ENCODE measurements at places on chromosomes 11 and 22. TPM values are rescaled to one million over a fixed set of nuclear protein-coding genes. Genes with fewer than 3 reads are reported as not detected.
A peak's percentile ranks its signal among the peaks of the same experiment; 100 is the strongest.

DNA sequence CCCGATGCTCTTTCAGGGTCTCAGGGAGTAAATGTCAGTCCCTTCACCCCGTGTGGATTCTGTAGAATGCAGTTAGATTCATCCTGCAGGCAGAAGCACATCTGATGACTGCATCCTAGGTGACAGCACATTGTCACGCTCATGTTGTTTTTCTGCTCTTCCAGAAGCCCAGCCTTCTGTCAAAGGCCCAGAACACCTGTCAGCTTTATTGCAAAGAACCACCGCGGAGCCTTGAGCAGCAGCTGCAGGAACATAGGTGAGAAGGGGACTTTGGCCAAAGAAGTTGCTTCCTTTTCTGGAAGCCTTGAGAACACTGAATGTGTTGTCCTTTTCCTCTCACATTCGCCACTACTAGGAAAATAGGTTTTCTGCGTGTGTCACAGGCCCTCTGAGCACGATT, 43.7 kb downstream of the PPP2R1B start:
- no peak for DNase-seq
- peaks cover 33% of the 10 kb centered on the region for H3K4me1 ChIP-seq
- H3K27ac ChIP-seq, result peak overlapping the region; percentile 39
- H3K27me3 ChIP-seq, result no peaks in the 10 kb centered on the region

DNA sequence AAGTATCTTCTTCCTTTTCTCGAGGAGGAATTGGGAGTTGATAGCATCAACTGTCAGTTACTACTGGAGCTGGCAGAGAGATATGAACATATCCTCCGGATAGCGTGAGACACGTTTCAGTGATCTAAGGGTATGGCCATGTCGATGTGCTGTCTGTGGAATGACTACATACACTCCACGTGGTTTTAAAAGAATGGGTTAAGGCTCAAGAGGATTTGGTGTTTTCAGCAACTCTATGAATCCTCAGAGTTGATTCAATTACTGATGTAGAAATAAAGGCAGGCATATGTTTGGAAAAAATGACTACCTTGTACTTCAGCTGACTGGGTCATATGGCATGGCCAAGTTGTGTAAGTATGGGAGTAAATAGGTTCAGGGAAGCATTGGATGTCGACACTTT, 22.9 kb downstream of the MMP13 start:
- H3K4me3 ChIP-seq, result no peak overlapping the region
- no peak for DNase-seq
- H3K27me3 ChIP-seq, result no peaks in the 10 kb centered on the region
- no peak overlapping the region for H3K27ac ChIP-seq

DNA sequence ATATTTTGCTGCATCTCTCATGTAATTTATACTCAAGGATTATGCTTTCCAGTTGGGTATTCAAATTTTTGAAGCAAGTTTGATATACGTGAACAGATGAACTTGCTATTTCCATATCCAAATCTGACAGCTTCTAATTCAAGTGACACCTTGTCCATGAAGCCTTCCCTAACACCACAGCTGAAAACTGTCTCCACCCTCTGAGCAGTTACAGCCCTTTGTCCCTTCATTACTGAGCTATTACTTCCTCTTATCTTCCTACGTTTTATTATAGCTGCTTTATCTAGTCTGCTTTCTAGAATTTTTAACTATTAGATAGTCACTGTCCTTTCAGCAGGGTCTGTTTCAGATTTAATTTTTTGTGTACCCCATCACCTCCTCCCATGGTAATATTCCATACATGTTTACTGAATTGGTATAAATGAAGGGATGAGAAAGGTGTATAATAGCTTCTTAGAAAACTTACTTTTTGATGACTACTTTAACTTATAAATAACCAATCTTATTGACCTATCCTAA, 13.3 kb upstream of the PRSS23 start:
- H3K27me3 ChIP-seq, result no peaks in the 10 kb centered on the region
- peaks cover 19% of the 10 kb centered on the region for H3K4me1 ChIP-seq
- DNase-seq, result no peak
- no peak overlapping the region for H3K27ac ChIP-seq
- H3K36me3 ChIP-seq, result no peaks in the 10 kb centered on the region

DNA sequence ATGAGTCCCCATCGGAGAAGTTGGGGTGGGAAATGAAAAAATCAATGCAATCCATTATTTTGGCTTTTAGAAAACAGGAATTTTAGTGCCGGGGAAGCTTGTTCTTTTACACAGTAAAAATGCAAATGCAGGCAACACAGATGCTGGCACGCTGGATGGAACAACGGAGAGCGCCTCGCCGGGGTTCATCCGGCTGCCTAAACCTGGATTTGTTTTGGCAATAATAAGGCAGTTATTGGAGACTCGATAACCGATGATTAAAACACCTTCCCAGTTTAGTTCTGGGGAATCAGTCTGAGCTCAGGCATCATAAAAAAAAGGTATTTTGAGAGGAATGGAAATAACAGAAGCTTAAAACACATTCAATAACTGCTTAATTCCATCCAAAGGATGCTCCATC, 2.9 kb downstream of the DSCAML1 start:
- no peaks in the 10 kb centered on the region for H3K36me3 ChIP-seq
- H3K27ac ChIP-seq, result no peak overlapping the region
- H3K27me3 ChIP-seq, result peaks cover 57% of the 10 kb centered on the region
- no peak overlapping the region for H3K4me3 ChIP-seq

GRCh38 chr22:27866135-27867084, 52.6 kb downstream of the PITPNB start:
- DNase-seq, result peak; percentile 65
- no peaks in the 10 kb centered on the region for H3K36me3 ChIP-seq
- H3K4me3 ChIP-seq, result peak overlapping the region; percentile 7
- H3K4me1 ChIP-seq, result peaks cover 42% of the 10 kb centered on the region
- H3K27ac ChIP-seq, result peak overlapping the region; percentile 80

DNA sequence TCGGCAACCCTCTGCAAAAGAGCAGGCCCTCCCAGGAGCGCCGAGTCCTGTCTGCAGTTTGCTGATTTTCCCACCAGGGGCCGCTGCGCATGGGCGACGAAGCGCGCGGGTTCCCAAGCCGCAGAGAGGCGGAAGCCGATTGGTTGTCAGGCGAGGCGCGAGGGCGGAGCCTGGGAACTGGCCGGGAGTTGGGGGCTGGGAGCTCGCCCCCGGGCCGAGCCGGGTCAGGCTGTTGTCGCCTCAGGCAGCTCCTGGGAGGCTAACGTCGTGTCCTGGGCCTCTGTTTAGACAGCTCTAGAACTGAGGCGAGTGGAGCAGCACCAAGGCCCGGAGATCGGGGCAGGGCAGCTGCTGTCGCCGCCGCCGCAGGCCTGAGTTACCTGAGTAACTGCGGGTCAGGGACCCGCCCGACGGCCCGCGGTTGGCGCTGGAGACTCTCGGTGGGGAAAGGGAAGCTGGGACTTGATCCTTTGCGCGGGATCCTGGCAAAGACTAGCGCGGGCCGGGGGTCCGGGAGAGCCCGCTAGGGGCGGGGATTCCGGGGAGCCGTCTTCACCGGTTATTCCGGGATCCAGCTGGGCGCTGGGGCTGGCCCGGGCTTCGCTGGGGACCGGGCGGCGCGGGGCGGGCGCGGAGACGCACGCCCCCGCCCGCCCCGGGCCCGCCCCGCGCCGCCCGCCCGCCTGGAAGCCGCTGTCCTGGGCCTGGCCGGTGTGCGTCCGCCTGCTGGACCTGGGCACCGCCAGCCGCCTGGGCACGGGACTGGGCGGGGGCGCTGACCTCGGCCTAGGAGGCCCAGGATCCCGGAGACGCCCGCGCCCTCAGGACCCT, at the start of gene STIM1:
STIM1 (plus strand) TSS at position 688 of the 831 bp plus-strand sequence. CDS start 607 bp downstream, outside the sequence.
- H3K4me3 ChIP-seq, result peak within 1 kb of the TSS; percentile 97
- DNase-seq, result peak; percentile 95
- H3K4me1 ChIP-seq, result peaks cover 53% of the 10 kb centered on the region
- H3K27me3 ChIP-seq, result no peaks in the 10 kb centered on the region
- H3K36me3 ChIP-seq, result no peaks in the 10 kb centered on the region
- H3K27ac ChIP-seq, result peak within 1 kb of the TSS; percentile 99

Gene HORMAD2
- not detected for total RNA-seq

GRCh38 chr11:41714101-41714500, 254.6 kb upstream of the LRRC4C start:
- H3K27me3 ChIP-seq, result no peaks in the 10 kb centered on the region
- H3K27ac ChIP-seq, result no peak overlapping the region
- H3K4me3 ChIP-seq, result no peak overlapping the region
- no peaks in the 10 kb centered on the region for H3K4me1 ChIP-seq
- no peaks in the 10 kb centered on the region for H3K36me3 ChIP-seq
- DNase-seq, result no peak

- H3K27me3 ChIP-seq, result no peaks in the 10 kb centered on the region
- no peak overlapping the region for H3K27ac ChIP-seq
- no peaks in the 10 kb centered on the region for H3K4me1 ChIP-seq
- H3K36me3 ChIP-seq, result no peaks in the 10 kb centered on the region
- H3K4me3 ChIP-seq, result no peak overlapping the region
- DNase-seq, result no peak
Observed at GRCh38 chr11:104819107-104819506, 79.2 kb downstream of the CASP12 start.

Gene SEPTIN3
- total RNA-seq, result not detected

- peaks cover 9% of the 10 kb centered on the region for H3K4me1 ChIP-seq
- no peak overlapping the region for H3K27ac ChIP-seq
- peaks cover 12% of the 10 kb centered on the region for H3K27me3 ChIP-seq
- no peak overlapping the region for H3K4me3 ChIP-seq
Observed at GRCh38 chr11:14902650-14903350, 10.8 kb upstream of the CYP2R1 start.

Gene ZNF74
- total RNA-seq, result 5.4 TPM

GRCh38 chr11:19493446-19494213, 219.0 kb upstream of the NAV2 start:
- H3K4me3 ChIP-seq, result no peak overlapping the region
- H3K27me3 ChIP-seq, result no peaks in the 10 kb centered on the region
- H3K4me1 ChIP-seq, result no peaks in the 10 kb centered on the region
- no peak for DNase-seq

Gene MYOD1
- total RNA-seq, result 15.1 TPM

GRCh38 chr11:7635137-7635536, 38.2 kb downstream of the CYB5R2 start:
- no peak overlapping the region for H3K27ac ChIP-seq
- peaks cover 7% of the 10 kb centered on the region for H3K4me1 ChIP-seq
- H3K4me3 ChIP-seq, result no peak overlapping the region
- DNase-seq, result no peak
- H3K36me3 ChIP-seq, result no peaks in the 10 kb centered on the region

- peak overlapping the region; percentile 77 for H3K27ac ChIP-seq
- no peak overlapping the region for H3K4me3 ChIP-seq
- H3K36me3 ChIP-seq, result no peaks in the 10 kb centered on the region
- H3K4me1 ChIP-seq, result peaks cover 45% of the 10 kb centered on the region
Observed at GRCh38 chr22:29758068-29758622, 8.7 kb downstream of the ZMAT5 start.

Gene OR2AT4
- total RNA-seq, result not detected

GRCh38 chr11:96817482-96818399, 427.9 kb downstream of the JRKL start:
- no peak overlapping the region for H3K27ac ChIP-seq
- no peak for DNase-seq
- H3K4me3 ChIP-seq, result no peak overlapping the region
- no peaks in the 10 kb centered on the region for H3K4me1 ChIP-seq
- H3K27me3 ChIP-seq, result no peaks in the 10 kb centered on the region
- no peaks in the 10 kb centered on the region for H3K36me3 ChIP-seq

DNA sequence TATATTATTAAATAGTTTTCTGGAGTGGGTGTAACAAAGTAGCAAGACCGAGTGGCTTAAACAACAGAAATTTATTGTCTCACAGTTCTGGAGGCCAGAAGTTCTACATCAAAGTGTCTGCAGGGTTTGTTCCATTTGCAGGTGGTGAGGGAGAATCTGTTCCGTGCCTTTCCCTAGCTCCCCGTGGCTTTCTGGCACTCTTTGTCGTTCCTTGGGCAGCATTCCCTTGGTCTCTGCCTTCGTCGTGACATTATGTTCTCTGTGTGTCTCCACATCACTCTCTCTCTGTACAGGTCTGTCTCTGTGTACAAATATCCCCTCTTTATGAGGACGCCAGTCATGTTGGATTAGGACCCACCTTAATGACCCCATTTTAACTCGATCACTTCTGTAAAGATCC, 38.2 kb downstream of the LDLRAD3 start:
- H3K36me3 ChIP-seq, result no peaks in the 10 kb centered on the region
- H3K27me3 ChIP-seq, result no peaks in the 10 kb centered on the region
- no peak for DNase-seq

Gene MYEOV
- total RNA-seq, result 1.1 TPM

GRCh38 chr11:94539420-94539819, 4.3 kb upstream of the FUT4 start:
- no peaks in the 10 kb centered on the region for H3K27me3 ChIP-seq
- H3K27ac ChIP-seq, result no peak overlapping the region
- no peaks in the 10 kb centered on the region for H3K36me3 ChIP-seq
- H3K4me3 ChIP-seq, result no peak overlapping the region
- DNase-seq, result no peak

DNA sequence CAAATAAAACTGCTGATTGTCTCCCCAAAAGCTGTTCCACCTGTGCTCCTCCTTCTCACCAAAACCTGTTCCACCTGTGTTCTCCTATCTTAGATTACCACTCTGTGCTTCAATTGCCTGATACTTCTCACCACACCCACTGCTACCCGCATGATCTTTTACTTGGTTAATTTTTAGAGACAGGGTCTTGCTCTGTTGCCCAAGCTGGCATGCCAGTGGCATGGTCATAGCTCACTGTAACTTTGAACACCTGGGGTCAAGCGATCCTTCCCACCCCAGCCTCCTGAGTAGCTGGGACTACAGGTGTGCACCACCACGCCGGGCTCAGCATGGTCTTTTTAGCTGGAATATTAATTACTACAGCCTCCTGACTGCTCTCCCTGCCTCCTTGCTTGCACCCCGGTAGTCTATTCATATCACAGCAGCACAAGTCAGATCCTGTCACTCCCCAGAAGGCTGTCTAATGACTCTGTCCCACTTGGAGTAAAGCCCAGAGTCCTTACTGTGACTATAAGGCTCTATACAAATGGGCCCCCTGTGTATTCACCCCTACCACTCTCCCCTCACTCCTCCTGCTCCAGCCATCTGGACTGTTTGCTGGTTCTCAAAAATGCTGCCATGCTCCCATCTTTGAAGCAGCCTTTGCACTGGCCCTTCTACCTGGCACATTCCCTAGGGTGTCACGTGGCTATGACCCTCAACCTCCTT, 3.5 kb downstream of the C11orf91 start:
- peak overlapping the region; percentile 78 for H3K27ac ChIP-seq
- no peaks in the 10 kb centered on the region for H3K27me3 ChIP-seq
- no peak for DNase-seq
- no peak overlapping the region for H3K4me3 ChIP-seq
- no peaks in the 10 kb centered on the region for H3K36me3 ChIP-seq

DNA sequence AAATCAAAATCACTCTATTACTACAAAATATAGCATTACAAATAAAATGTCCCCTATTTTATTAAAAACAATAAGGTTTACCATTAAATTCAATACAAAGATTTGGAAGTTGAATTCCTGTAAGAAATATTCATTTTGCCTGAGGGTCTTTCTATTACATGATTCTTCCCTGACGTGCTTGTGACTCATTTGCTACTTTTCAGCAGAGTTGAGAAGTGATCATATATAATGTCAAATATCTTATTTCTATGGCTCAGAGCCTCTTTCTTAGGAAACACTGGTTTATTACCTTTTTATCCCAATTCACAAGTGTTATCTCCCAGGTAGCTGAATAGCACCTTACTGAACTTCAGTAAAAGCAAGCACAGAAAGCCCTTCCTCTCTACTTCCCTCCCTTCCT, 65.2 kb upstream of the CNTN5 start:
- DNase-seq, result no peak
- H3K36me3 ChIP-seq, result no peaks in the 10 kb centered on the region
- no peaks in the 10 kb centered on the region for H3K27me3 ChIP-seq
- H3K4me3 ChIP-seq, result no peak overlapping the region

- no peaks in the 10 kb centered on the region for H3K27me3 ChIP-seq
- peak overlapping the region; percentile 55 for H3K4me3 ChIP-seq
- peaks cover 60% of the 10 kb centered on the region for H3K4me1 ChIP-seq
- peak; percentile 70 for DNase-seq
Observed at GRCh38 chr11:67277231-67277961, 11.1 kb downstream of the GRK2 start.

Data from gastrocnemius medialis (tissue), 4 donors.